Epithelial cell of umbilical artery (primary cell): ENCODE measurements at places on chromosomes 11 and 22. TPM values are rescaled to one million over a fixed set of nuclear protein-coding genes. Genes with fewer than 3 reads are reported as not detected.

Gene OR4D5
- not detected in 2 replicates for total RNA-seq

Gene TAGLN
- 38.8 and 46.1 TPM in 2 replicates for total RNA-seq

Gene ARHGAP42
- 1.8 and 2.3 TPM in 2 replicates for total RNA-seq

Gene MAJIN
- total RNA-seq: not detected in 2 replicates

Gene SLC35E4
- total RNA-seq: 34.1 and 46.8 TPM in 2 replicates

Gene APOBEC3C
- 1.3 and 1.7 TPM in 2 replicates for total RNA-seq

Gene PARVA
- 17.6 and 19.2 TPM in 2 replicates for total RNA-seq

Gene RASSF10
- under 0.01 TPM in 1 of 2 replicates, not detected in the other for total RNA-seq

Gene CCDC87
- total RNA-seq: under 0.01 and 0.15 TPM in 2 replicates

Gene PKNOX2
- total RNA-seq: under 0.01 TPM in 1 of 2 replicates, not detected in the other
